Stimulated activated CD4-positive, alpha-beta T cell treated with anti-CD3 and anti-CD28 coated beads, TNF-alpha, amount 100 ng/mL, for 1 hour (primary cell): ENCODE measurements at places on chromosomes 6 and 20.
A peak's percentile ranks its signal among the peaks of the same experiment; 100 is the strongest.

- no peak for DNase-seq
Observed at GRCh38 chr6:54291146-54291545, 17.1 kb upstream of the TINAG start.

GRCh38 chr6:147755999-147756398 lies 247.5 kb downstream of the SAMD5 start:
- no peak for DNase-seq

DNA sequence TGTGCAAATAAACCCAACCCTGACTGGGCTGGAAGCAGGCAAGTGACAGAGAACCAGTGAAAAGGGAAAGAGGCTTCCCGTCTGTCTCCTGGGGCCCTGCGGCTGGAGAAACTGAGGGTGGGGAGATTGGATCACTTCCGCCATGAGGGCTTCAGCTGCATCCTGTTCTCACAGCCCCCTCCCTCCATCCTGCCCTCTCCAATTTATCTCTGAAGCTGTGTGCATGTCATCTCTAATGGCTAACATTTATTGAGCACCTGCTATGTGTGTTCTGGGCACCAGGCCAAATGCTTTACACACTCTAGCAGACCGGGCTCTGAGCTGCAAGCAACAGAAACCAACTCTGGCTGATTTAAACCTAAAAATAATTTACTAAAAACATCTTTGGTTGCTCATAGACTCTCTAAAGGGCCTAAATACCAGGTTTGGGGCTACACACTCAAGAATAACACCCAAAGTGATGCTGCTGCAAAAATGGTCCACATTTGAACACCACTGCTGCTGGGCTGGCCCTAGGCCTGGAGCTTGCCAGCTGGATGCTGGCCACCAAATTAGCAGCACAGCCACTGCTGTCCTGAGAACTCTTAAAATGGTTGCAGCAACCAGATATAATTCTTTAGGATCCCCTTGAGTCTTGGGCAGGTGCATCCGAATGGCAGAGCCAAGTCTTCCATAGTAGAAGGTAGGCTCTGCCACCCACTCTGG lies 123.6 kb upstream of the LRFN2 start:
- DNase-seq = no peak

- DNase-seq = no peak
Observed at GRCh38 chr6:77353129-77353528, 110.2 kb downstream of the HTR1B start.

GRCh38 chr20:56163806-56164205 lies 84.7 kb upstream of the MC3R start:
- no peak for DNase-seq

DNA sequence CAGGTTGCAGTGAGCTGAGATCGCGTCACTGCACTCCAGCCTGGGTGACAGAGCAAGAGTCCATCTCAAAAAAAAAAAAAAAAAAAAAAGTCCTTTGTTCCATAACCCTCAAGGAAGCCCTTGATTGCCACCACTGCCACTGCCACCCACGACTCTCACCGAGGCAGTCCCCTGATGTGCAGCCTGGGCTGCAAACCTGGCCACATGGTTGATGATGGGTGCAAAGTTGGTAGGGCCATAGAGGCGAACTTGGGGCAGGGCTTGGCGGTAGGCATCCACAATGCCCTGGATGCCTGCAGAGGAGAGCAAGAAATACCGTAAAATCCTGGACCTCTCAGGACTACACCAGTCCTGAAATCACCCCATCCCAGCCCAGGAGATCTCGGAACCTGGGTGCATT lies 11.5 kb downstream of the SPAG4 start:
- no peak for DNase-seq

GRCh38 chr20:56636716-56637115 lies 7.6 kb downstream of the TFAP2C start:
- no peak for DNase-seq

DNA sequence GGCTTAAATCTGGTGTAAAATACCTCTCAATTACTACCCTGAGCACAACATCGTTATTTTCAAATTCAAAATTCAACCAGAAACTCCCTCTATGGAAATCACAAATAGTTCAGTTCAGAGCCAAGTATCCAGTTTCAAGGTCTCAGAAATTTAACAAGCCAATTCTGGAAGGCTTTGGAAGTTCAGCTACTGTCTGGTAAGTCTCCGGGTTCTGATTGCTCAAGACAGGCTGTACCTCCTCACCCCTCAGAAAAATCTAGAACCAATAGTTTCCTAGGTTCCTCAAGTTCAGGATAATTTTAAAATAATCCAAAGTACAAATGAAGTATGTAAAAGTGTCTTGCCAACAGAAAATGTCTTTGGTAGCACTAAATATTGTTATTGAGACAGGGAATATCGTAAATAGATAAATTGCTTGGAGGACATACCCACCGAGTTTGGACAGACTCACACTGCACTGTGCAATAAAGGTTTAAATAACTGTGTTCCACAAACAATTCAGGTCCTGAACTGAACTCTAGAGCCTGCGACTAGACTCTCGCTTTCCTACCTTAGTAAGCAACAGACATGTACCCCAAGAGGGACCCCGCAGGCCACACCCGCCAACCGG lies 729 bp downstream of the ATG5 start:
- no peak for DNase-seq

DNA sequence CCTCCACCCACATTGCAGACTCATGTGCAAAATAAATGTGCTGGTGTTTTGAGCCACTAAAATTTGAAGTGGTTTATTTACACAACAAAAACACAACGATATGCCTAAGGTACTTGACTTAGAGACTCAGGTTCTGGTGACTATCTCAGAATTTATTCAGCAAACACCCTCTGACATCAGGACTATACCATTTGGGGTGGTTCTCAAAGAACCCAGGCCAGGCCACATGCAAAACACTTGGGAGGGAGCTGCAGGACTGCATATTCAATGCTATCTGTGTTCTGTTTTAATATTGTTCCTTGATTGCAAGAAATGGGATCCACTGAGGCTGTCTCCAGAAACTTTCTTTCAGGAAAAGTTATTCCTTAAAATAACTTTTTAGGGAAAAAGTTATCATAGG lies 91.6 kb downstream of the LINC00237 start:
- no peak for DNase-seq

GRCh38 chr6:127818149-127818548 lies 82.7 kb downstream of the THEMIS start:
- no peak for DNase-seq

- no peak for DNase-seq
Observed at GRCh38 chr6:116022841-116023445, 37.7 kb downstream of the FRK start.

DNA sequence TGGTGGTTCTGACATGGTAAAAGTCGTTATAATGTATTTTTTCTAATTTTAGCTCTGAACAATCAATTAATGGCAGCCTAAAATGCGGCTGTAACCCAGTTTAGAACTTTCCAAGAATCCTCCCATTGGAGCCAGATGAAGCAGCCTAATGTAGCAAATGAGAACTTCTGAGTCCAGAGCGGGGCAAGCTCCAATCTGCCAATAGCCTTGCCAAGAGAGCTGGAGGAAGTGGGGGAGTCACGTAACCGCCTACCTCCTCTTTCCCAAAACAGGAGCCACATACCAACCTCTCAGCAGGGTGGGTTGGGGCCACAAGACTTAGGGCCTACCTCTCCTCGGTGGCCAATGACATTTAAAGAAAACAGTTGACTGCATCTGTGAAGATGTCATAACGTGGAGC lies 230.6 kb downstream of the SOD2 start:
- DNase-seq = no peak

GRCh38 chr20:9912858-9913434 lies 74.1 kb upstream of the PAK5 start:
- DNase-seq = peak; percentile 5

DNA sequence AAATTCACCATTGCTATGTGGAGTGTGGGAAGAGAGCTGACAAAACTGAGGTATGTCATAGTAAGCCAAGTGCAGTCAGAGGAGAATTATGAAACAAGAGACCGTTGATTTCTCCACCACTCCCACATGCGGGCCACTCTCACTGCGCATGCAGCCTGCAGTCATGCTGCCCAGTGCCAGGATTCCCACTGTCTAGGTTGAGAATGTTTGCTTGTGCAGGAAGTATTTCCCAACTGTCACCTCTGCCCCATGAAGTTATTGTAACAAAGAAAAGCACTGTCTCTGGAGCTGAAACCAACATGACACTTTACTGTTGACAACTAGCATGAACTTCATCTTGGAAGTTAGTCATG lies 18.7 kb upstream of the SFT2D1 start:
- no peak for DNase-seq

- no peak for DNase-seq
Observed at GRCh38 chr6:53476964-53477363, 67.9 kb downstream of the GCLC start.

- DNase-seq = no peak
Observed at GRCh38 chr6:45607798-45608197, 230.1 kb upstream of the SUPT3H start.

GRCh38 chr6:6906570-6907213 lies 201.1 kb upstream of the RREB1 start:
- no peak for DNase-seq

DNA sequence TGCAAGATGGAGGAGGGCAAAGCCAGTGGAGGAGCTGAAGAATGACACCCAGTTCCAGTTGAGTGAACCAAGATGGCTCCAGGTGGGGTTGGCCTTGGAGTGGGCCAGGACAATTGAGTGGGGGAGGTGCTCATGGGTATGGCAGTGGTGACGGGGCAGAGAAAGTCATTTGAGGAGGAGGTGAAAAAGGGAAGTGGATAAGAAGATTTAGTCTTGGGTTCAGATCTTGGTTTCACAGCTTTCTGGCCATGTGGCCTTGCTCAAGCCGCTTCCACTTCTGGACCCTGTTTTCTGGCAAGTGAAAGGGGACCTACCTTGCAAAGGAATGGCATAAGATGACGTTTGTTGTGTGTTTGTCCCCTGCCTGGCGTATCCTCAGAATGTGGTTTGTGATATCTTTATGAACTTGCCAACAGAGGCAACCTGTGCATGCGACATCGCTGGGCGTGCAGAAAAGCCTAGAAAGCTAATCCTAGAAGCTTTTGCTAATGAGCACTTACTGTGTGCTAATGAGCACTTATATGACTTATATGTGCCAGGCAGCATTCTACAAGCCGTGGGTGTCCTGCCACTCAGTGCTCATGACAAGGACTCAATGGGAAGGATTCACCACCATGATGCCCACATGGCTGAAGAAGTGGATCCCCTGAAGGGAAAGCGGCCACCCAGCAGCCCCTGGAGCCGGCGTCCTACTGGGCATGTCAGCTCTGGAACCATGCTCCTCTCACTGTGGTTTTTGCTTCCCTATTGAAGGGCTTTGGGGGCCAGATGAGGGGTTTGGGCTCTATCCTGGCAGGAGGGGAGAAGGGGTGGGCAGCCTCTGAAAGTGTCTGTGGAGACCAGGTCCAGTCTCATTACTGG lies 23.6 kb upstream of the STX16 start:
- no peak for DNase-seq

DNA sequence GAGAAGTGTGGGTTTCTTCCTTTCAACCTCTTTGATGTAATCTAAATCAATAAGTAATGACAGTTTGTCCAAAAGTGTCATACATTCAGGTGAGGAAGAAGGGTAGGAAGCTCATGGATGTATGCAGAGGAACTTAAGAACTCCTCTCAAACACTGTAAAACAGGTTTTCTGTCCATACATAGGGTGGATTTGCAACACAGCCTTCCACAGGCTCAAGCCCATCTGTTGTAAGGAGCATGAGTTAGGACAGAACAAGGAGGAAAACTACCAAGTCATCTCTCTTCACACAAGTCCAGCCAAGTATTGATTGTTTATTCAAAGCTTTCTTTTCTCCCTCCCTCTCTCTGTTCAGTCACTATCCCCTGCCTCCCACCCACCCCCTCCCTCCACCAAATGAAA lies 49.0 kb upstream of the CDYL start:
- DNase-seq = no peak

DNA sequence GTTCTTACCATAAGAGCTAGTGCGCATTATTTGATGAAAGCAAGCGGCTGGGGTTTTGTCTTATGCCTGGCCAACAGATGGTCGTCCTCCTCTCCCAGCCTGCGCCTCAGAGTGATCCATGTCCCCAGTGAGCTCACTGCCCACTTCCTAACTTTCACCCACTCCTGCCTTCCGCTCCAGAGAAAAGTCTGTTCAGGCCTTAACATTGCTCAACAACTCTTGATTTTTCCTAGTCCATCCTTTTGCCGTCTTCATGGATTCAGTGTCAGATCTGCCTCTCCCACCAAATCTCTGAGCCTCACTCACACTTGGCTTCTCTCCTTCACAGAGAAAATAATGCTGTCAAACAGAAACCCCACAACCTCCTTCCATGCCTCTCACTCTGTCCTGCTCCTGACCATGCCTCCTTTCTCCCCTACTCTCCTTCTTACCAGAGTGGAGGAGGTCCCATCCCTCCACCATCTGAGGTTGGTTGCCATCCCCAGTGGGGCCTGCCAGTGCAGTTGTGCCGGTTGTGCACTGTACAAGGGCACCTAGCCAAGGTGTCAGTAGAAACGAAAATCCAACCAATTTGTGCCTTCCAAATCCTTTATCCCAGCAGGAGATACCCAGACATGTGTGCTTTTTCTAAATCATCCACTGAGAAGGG lies 58.9 kb upstream of the SRSF6 start:
- DNase-seq = no peak

DNA sequence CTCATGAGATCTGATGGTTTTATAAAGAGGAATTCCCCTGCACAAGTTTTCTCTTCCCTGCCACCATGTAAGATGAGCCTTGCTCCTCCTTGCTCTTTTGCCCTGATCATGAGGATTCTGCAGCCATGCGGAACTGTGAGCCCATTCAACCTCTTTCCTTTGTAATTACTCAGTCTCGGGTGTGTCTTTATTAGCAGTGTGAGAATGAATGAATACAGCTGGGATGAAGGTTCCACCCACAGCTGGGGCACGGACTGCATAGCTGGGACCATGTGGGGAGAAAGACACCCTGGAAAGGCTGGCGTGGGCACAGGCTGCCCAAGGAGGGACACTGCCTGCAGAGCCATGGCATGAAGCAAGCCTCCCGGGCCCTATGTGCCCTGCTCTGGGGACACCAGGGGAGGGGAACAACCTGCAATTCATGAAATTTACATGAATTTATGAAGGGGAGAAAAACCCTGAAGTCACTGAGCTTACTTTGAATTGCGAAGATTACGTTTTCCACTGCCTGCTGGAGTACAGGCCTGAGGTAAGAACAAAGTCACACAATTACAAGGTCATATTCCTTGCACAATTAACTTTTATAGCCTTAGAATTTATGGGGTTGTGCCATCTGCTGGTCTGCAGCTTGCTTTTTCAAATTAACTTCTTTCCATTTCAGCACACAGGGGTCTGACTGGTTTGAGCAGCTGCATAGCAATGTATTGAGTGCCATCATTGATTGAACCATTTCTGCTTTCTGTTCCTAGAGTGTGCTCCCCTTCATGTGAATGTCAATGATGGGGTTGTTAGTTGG lies 46.2 kb downstream of the SLC22A1 start:
- DNase-seq = no peak

DNA sequence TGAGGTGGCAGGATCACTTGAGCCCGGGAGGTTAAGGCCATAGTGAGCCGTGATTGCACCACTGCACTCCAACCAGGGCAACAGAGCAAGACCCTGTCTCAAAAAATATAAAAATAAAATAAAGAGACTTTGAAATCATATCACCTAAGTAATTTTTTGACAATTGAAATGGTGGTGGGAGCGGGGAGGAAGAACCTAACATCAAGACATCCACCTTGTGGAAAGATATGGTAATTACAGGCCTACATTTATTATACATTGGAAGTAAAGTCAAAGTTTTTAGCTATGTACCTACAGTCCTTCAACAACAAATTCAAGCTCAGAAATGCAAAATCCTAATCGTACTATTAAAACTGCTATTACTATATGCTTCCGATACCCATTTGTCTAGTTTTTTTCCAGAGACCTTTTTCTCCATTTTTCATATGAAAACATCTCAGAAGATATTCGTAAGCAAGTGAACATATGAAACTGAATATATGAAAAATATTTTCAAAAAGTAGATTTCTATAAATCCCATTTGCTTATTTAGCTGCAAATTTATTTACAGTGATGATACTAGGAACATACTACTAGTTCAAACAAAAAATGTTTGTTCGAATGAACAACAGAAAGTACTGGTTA lies 83.3 kb downstream of the SYCP2 start:
- no peak for DNase-seq
